ENCODE measurements at places on chromosomes 12 and 14. TPM values are rescaled to one million over a fixed set of nuclear protein-coding genes. Genes with fewer than 3 reads are reported as not detected.

PPM1H gene
- 24.6 TPM for total RNA-seq

PPFIA2 gene
- total RNA-seq = not detected

VAMP1 gene
- total RNA-seq = 23.7 TPM

PLA2G1B gene
- not detected for total RNA-seq

GLIPR1L1 gene
- not detected for total RNA-seq

DCAF5 gene
- total RNA-seq = 41.6 TPM

SMIM41 gene
- total RNA-seq = not detected

CYP46A1 gene
- total RNA-seq = 2.2 TPM

TAS2R8 gene
- total RNA-seq = 0.21 TPM

RNF31 gene
- 60.4 TPM for total RNA-seq

FAM222A gene
- 9.1 TPM for total RNA-seq

IFNG-AS1 gene
- total RNA-seq = not detected

E2F7 gene
- 3.9 TPM for total RNA-seq

KRT83 gene
- total RNA-seq = not detected

GYS2 gene
- total RNA-seq = not detected

MBIP gene
- 8.0 TPM for total RNA-seq

POMT2 gene
- total RNA-seq = 17.6 TPM

KLRK1 gene
- total RNA-seq = not detected

CCDC177 gene
- not detected for total RNA-seq

SERPINA12 gene
- not detected for total RNA-seq

LRRIQ1 gene
- total RNA-seq = 0.10 TPM

NKX2-1 gene
- not detected for total RNA-seq

TAS2R43 gene
- 0.48 TPM for total RNA-seq

GPR65 gene
- total RNA-seq = 0.05 TPM

CNOT2 gene
- 85.9 TPM for total RNA-seq

CLEC9A gene
- not detected for total RNA-seq

All from myocyte (in vitro differentiated cells).